Sciatic nerve (tissue), 2 donors: ENCODE measurements at places on chromosomes 2 and 18.

DNA sequence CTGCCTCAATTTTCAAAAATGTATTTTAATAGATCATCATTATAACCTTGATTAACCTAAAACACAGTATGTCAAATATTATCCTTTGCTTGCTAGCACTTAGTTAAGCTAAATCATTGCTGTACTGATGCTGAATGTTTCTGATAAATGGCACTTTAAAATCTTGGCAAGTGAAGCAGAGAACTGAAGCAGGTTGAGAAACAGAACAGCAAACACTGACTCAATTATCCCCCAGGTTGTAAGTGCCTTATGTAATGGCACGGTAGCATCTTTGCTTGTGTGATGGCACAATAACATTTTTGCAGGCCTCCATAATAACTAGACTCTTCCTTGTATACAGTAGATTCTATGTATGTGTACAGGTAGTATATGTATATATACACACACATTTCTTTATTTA lies 33.8 kb downstream of the ARHGAP15 start:
- DNase-seq, result no peak

DNA sequence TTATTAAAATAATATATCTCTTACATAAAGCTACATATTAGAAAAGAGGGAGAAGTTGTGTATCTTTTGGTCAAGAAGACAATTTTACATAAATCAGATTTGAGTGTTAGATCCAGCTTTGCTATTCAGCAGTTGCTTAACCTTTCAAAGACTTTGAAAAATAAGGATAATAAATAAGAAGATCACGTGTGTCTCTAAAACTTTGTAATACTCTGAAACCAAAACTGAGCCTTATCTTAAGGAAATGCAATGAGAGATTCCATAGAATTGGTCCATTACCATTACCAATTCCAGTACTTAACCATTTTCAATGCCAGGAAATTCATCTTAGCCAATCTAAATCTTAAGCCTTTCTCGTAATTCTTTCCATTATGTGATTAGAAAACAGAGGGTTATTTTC lies 89.2 kb upstream of the COL5A2 start:
- no peak for DNase-seq

- no peak for DNase-seq
These were observed 363.7 kb upstream of the FSIP2 start for GRCh38 chr2:185374878-185375277.

DNA sequence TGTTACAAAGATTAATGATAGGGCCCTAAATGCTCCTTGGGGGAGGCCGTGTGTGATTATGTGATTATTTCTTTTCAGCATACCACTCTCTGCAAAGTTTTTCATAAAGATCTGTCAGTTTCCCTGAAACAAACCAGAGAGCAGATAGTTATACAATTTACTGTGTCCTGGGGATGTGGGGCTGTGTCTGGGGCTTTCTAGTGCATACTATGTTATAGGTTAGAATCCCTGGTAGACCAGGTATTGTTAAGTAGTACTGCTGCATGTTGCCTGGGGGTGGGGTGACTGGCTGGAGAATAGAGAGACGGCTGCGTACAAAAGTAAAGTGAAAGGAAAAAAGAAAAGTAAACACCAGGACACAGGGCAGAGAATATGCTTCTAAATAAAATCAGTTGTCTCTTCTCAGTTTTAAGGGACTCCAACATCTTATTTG lies 3.3 kb upstream of the CCBE1 start:
- DNase-seq, result no peak

- DNase-seq, result no peak
These were observed 1.2 kb upstream of the ANO7 start for GRCh38 chr2:241187101-241187917.

DNA sequence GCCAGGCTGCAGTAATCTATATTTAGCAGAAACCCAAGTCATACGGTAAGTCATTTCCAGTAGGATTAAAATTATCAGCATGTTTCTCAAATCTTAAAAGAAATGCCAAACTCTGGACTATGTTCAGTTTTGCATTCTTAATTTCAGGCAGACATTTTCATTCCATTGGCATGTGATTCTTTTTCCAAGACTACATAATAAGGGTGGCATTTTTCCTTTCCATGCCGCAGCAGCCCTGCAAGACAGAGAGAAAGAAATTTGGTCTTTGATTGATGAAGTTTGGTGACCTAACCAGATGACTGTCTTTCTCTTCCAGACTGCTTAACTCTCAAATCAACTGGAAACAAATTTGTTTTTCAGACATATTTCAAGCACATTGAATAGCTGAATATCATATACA lies 118.1 kb downstream of the FHOD3 start:
- DNase-seq, result no peak

- DNase-seq, result no peak
These were observed 29.0 kb upstream of the EPAS1 start for GRCh38 chr2:46268196-46268595.

DNA sequence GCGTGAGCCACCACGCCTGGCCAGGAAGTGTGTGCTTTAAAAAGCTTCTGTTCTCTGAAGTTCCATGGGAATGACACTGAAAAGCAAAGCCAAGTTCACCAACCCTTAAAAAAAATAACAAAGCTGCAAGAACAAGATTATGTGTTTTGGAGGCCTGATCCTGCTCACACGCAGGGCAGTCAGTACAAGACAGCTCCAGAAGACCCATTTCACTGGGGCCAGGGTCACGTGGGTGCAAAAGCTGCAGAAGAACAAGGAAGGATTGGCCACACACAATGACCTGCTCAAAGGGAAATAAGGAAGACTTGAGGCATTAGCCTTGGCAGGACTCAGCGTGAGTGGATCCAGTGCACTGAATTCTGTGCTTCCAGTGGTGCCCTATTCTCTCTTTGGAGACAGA lies 187.9 kb downstream of the NCK2 start:
- DNase-seq, result no peak

GRCh38 chr2:183782436-183782835 lies 658.2 kb downstream of the NUP35 start:
- no peak for DNase-seq

GRCh38 chr2:180892091-180892490 lies 88.3 kb upstream of the UBE2E3 start:
- DNase-seq, result no peak

DNA sequence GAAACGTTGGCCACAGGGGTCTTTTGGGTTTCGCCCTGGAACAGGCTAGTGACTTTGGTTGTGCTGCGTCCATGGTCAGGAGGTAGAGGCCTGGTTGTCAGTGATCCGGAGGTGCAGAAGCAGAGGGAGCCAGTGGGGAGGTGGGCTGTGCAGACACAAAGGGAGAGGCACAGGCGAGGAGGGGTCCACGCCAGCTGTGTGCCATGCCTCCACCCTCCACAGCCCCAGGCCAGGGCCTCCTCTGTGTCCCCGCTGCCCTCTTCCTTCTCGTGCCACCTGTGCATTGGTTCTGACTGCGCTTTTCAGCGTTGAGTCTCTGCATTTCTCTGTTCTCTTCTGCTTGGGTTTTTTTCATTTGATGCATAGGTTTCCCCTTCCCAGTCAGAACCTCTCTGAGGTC lies 121.0 kb downstream of the GBX2 start:
- no peak for DNase-seq

- no peak for DNase-seq
These were observed 11.4 kb downstream of the MROH2A start for GRCh38 chr2:233789554-233789953.

GRCh38 chr2:234273887-234274584 lies 222.8 kb downstream of the ARL4C start:
- DNase-seq, result no peak

DNA sequence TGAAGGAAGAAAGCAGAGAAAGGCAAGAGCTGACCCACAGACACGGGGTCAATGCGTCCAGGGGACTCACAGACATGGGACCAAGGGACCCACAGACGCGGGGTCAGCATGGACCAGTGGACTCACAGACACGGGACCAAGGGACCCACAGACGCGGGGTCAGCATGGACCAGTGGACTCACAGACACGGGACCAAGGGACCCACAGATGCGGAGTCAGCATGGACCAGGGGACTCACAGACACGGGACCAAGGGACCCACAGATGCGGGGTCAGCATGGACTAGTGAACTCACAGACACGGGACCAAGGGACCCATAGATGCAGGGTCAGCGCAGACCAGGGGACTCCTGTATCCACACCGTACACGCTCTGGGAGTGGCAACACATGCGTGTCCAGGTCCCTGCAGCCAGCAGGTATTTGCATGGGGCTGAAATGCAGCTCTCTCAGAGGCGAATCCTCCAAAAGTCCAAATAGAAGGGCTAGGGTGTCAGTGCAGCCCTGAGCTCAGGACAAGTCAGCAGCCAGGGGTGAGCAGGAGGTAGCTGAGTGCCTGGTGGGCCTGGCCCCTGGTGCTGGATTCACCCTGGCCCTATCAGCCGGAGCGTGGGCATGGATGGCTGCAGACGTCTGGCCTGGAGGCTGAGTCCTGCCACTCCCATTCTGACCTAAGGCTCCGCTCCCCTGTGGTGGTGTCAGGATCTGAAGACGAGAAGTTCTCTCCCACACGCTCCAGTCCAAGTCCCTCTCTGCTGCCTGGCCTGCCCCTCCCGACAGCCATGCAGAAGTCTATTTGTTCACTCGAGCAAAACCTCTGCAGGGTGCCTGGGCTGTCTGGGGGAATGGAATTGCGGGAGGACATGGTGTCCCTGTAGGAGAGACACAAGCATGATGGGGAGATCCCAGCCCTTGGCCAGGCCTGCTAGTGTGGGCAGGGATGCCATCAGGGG lies 28.5 kb downstream of the TMEM18 start:
- no peak for DNase-seq
